ENCODE measurements at places on chromosomes 6 and 20.

GRCh38 chr6:85240787-85241385 lies 209.0 kb upstream of the NT5E start:
- no peak for DNase-seq

GRCh38 chr6:163405412-163406309 lies 8.9 kb upstream of the QKI start:
- no peak for DNase-seq

DNA sequence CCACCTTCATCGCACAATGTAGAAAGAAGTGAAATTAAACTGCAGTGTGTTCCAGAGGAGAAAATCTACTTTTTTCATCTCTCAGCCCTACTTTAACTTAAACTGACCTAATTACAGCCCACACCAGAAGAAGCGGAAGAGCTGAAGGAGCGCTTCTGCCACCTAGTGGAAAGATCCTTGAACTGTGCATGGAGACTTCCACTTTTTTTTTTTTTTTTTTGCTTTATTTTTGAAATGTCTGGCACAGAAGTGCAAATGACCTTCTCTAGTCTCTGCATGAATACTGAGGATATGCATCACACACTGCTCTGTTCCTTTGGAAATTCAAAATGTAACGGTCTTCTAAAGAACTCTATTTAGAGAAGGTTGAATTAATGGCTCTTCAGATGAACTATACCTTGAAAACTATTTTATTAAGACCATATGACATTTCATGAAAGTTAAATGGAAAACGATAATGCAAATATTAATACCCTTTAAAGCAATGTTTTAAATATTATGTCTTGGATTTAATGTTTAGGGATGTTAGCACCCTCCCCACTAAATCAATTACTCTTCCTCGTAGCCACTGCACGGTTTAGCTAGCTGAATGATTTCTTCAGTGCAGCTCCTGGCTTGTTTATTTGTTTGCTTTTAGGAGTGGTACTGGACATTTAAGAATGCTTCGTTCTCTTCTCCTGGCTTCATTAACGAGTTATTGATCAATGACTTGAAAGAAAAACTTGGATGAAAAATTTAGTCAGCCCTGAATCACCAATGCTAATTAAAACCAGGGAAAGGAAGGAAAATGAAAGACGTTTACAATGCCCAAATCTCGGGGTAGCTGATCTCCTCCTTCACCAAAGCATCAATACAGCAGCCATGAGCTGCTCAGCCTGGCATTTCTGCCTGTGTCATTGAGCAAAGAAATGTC lies 569.6 kb upstream of the GJE1 start:
- peak; percentile 93 for DNase-seq

GRCh38 chr6:141401851-141402250 lies 730.9 kb upstream of the GJE1 start:
- no peak for DNase-seq

GRCh38 chr6:12957321-12958051 lies 240.9 kb downstream of the PHACTR1 start:
- peak; percentile 51 for DNase-seq

GRCh38 chr6:45997875-45998506 lies 17.7 kb downstream of the CLIC5 start:
- no peak for DNase-seq

DNA sequence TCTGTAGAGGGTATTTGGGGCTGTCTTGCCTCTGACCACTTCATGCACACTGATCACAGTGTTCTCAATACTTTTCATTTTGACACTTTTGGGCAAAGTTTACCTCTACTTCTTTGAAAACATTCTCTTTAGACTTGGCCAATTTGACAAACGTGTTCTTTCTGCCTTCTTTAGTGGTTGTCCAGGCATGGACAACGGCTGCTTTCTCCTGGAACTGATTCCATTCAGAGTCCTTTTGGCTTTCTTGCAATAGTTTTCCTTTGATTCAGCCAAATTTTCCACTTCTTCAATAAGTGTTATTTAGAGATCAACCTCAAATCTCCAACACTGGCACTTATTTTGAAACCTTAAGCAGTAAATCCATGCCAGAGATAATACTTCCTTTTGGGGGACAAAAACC lies 6.7 kb upstream of the CST9 start:
- DNase-seq = no peak

- DNase-seq = no peak
These were observed 3.1 kb upstream of the EMILIN3 start for GRCh38 chr20:41369673-41370072.

- peak; percentile 47 for DNase-seq
These were observed 126.1 kb downstream of the ARHGAP18 start for GRCh38 chr6:129583866-129584265.

DNA sequence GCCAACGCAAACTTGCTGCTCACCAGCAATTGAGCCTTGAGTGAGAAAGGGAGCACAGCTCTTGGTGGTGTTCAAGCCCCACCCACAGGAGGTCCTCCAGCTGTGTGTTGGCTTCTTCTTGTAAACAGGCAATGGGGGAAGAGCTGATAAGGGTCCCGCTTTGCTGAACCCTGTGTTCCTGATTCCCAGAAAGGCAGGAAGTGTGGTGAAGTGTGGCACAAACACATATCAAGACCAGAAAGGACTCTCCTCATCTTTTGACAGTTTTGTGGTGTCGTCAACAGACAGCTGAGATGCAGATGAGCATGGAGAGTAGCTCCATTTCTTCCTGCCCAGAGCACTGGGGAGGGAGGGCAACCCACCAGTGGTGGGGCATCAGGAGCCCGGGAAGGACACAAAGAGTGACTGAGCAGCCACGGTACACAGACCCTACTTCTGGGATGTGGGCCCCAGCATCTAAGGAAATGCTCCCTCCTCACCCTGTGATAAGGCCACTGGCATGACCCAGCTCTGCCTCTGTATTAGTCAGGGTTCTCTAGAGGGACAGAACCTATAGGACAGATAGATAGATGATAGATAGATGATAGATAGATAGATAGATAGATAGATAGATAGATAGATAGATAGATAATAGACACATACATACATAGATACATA lies 188.9 kb upstream of the TAB2 start:
- no peak for DNase-seq

GRCh38 chr20:24934101-24934661 lies 14.9 kb upstream of the CST7 start:
- no peak for DNase-seq

DNA sequence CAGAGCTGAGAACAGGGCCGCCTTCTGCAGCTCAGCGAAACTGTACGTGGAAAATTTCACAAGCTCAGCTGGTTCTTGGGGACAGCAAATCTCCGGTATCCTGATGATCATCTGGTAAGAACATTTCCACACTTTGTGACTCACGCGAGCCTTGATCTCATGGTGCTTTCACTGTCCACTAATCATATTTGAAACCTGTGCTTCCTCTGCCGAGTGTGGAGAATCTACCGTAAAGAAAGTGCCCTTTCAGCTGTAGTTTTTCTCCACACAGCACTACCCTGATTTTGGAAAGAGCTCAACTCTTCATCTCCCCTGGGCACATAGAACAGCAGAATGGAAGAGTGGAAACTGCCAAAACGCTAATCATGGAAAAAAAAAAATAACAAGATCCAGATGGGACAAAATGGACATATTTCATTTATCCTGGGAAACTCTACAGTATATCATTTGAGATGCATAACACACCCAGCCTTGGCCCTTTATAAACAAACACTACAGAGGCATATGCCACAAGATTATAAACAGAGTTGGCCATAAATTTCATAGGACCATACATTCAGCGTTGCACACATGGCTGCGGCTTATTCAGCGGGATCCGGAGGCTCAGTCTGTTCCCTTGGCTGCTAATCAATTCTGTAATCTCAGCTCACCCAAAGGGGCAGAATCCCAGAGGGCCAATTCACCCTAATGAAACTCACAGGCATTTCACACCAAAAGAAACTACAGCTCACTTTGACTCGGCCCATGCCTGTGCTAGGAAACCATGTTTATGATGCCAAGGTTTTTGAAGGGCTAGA lies 434.5 kb downstream of the HDGFL1 start:
- DNase-seq = peak; percentile 10

DNA sequence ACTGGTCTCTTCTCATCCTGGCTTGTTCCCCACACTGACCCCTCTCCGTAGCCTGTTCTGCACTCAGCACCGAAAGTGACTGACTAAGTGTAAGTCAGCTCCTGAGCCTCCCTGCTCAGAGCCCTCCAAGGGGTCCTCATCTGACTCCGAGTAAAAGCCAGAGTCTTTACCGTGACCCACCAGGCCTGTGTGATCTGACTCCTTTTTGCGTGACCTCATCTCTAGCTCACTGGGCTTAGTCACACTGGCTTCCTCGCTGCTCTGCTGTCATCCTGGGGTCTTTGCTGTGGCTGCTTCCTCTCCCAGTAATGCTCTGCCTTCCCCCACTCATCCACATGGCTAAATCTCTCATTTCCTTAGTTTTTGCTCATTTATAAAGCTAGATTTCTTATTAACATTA lies 116.6 kb downstream of the PLCB4 start:
- no peak for DNase-seq

GRCh38 chr6:1757131-1757530 lies 147.4 kb downstream of the FOXC1 start:
- DNase-seq = no peak

DNA sequence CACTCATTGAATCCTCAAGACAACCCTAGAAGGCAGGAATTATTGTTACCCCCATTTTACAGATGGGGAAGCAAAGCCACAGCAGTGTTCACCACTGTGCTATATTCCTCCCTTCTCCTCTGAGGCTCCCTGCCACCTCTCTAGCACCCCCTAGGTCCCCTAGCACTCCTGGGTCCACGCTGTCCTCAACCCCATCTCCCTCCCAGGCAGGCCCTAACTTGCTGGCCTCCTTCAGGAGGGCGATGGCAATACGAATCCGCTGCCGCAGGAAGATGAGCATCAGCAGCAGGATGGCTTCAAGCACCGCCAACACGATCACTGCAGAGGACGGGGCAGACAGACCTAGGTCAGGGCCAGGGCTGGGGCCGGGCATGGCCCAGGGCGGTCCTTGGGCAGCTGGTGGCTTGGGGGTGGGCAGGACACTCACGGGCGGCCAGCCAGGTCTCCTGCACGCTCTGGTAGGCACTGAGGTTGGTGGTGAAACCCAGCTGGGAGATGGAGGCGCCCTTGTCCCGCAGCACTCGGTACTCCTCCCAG lies 7.8 kb upstream of the NEU1 start:
- DNase-seq = no peak

- peak; percentile 32 for DNase-seq
These were observed 16.0 kb downstream of the DSE start for GRCh38 chr6:116386581-116387299.

- DNase-seq = no peak
These were observed 56.4 kb downstream of the ADTRP start for GRCh38 chr6:11722220-11722619.

GRCh38 chr6:132204591-132204990 lies 196.7 kb downstream of the MOXD1 start:
- DNase-seq = no peak

GRCh38 chr20:62359043-62359490 lies 8.0 kb downstream of the LAMA5 start:
- no peak for DNase-seq

DNA sequence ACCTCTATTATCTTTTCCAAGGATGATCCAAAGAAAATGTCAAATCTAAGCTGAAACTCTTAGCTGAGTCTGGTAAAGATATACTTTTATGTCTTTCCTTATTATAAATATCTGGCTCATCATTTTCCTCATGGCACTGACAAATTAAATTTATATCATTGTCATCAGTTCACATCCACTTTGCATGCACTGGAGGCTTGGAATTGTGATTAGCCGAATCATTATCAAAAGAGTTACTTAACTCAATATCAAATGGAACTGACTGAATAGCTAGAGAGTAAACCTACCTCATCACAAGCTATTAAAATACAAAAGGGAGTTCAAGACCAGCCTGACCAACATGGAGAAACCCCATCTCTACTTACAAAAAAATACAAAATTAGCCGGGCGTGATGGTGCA lies 713.9 kb upstream of the MARCKS start:
- no peak for DNase-seq

- DNase-seq = no peak
These were observed 75.4 kb downstream of the PERP start for GRCh38 chr6:138031850-138032249.

DNA sequence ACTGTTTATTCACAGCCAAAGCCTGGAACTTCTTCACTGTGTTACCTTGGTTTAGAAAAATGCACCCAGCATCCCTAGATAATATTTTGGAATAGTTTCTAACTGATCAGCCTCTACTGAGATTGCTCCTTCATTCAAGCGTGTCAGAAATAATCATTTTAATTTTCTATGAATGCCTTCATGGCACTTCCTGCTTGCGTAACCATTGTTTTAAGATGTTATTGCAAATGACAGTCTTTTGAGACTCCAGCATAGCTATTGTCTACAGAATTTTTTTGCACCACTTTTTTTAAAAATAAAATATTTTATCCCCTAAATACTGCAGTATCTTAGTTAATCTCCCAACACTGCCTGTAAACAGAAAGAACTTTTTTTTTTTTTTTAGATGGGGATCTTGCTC lies 213.1 kb downstream of the PHACTR1 start:
- DNase-seq = no peak

GRCh38 chr6:12878741-12879140 lies 162.2 kb downstream of the PHACTR1 start:
- no peak for DNase-seq

- no peak for DNase-seq
These were observed 36.3 kb downstream of the COX4I2 start for GRCh38 chr20:31673943-31674463.

DNA sequence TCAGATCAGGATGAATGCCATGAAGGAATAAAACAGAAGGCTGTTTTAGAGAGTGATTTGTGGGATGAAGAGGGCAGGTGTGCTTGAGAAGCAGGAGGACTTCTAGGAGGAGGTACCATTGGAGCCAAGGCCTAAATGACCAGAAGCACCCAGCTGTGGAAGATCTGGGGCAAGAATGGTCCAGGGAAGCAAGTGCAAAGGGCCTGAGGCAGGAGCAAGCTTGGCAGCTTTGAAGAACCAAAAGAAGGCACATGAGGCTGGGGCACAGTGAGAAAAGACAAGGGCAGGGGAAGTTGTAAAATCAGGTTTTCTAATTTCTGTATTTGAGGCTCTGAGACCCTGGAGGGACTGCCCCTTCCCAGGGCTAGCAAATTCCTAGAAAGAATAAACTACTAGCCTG lies 9.8 kb downstream of the SLC13A3 start:
- DNase-seq = no peak

- DNase-seq = no peak
These were observed 12.3 kb upstream of the CCDC167 start for GRCh38 chr6:37511910-37512399.
